PC-3 (cell line): ENCODE measurements at places on chromosomes 11 and 22. TPM values are rescaled to one million over a fixed set of nuclear protein-coding genes. Genes with fewer than 3 reads are reported as not detected.

SLC1A2 gene
- total RNA-seq, result 0.18 TPM in 1 of 2 replicates, not detected in the other

DDI1 gene
- not detected in 2 replicates for total RNA-seq

RAPSN gene
- total RNA-seq, result 0.23 TPM in 1 of 2 replicates, not detected in the other

PLAAT2 gene
- 3.0 and 5.6 TPM in 2 replicates for total RNA-seq

CALCA gene
- not detected in 2 replicates for total RNA-seq

KLHL35 gene
- total RNA-seq, result 6.6 and 8.4 TPM in 2 replicates

PRRG4 gene
- 12.9 and 17.9 TPM in 2 replicates for total RNA-seq

ZBTB16 gene
- not detected in 2 replicates for total RNA-seq

IRAG1 gene
- 0.29 TPM in 1 of 2 replicates, not detected in the other for total RNA-seq

DNA sequence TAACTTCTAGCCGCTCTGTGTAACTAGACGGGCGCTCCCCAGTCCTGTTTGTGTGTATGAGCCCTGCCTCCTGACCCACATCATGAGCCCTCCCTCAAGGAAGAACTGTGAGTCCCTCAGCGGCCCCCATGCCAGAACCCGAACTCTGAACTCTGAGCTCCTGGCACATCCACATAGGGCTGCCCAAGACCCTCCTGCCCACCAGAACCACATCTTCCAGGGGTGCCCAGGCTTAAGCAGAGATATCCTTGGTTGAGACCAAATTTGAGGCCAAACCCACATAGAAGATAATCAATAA, 3.0 kb downstream of the TRIM29 start:
- no peak overlapping the region for H3K4me3 ChIP-seq
- no peak for DNase-seq
- no peaks in the 10 kb centered on the region for H3K36me3 ChIP-seq
- no peak overlapping the region for H3K27ac ChIP-seq
- H3K27me3 ChIP-seq, result no peaks in the 10 kb centered on the region
- peaks cover 19% of the 10 kb centered on the region for H3K4me1 ChIP-seq

DNA sequence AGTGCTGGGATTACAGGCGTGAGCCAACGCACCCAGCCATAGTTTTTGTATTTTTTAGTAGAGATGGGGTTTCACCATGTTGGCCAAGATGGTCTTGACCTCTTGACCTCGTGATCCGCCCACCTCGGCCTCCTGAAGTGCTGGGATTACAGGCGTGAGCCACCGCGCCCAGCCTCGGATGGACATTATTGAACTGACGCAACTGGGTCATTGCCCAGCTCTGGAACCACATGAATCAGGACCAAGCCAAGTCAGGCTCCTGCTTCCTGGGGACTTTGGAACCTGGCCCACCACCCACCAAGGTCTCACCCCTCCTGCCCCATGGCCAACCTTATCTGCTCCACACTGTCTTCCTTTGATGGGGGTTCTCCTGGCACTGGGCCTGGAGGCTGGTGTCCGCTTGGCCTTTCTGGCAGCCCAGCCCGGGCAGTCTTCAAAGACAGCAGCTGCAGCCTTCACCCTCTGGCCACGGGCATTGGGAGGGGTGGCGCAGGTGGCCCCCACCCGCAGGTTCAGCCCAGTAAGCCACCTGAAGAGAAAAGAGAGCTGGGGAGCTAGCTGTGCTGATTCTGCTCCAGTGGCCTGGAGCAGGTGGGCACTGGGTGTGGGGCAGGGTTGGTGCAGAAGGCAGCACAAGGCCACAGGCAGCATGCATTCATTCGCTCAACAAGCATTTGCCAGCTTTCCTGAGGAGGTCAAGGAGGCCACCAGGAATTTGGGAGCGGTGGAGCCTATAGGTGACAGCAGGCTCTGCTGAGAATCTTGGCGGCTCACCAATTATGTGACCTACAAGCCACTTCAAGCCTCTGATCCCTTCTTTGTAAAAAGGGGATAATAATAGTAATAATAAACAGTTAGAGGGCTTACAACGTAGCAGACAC, 5.7 kb downstream of the CHADL start:
- DNase-seq, result no peak
- no peak overlapping the region for H3K27ac ChIP-seq
- no peaks in the 10 kb centered on the region for H3K27me3 ChIP-seq
- no peak overlapping the region for H3K4me3 ChIP-seq
- H3K4me1 ChIP-seq, result peaks cover 10% of the 10 kb centered on the region; the same call in 1 of the 2 replicates

GRCh38 chr11:57349491-57350274, 11.5 kb downstream of the P2RX3 start:
- no peak overlapping the region for H3K4me3 ChIP-seq
- H3K4me1 ChIP-seq, result no peaks in the 10 kb centered on the region
- H3K27me3 ChIP-seq, result no peaks in the 10 kb centered on the region
- no peak overlapping the region for H3K27ac ChIP-seq

DNA sequence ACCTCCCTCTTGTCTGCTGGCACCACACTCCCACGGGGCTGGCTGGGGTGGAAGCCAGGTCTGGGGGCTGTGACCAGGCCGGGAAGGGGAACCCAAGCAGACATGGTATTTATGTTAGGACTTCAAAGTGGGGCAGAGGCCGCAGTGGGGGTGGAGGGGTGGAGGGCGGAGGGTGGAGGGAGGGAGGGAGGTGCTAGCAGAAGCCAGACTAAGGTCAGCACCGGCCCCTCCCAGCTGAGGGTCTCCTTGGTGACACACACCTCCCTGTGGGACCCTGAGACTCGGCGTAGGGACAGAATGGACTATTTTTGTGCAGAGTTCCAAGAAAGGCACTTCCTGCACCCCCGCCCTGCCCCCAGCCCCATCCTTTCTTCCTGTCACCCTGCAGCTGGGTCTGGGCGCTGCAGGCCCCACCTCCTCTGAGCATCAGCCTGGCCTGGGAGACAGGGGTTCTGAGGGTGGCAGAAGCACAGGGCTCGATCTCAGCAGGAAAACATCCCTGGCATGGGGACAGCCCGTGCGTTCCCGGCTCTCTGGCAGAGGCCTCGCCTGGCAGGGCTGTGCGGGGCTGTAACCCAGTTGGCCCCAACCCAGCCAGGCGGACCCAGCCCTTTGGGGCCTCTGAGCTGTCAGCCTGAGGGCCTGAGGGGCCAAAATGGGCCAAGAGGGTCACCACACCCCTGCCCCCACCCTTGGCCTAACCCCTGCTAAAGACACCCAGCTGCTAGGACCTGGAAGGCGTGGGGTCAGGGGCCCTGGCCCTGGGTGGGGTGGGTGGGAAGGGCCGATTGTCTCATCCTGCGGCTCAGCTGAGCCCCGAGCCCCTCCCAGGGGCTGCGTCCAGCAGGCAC, 9.6 kb upstream of the CD248 start:
- H3K36me3 ChIP-seq, result no peaks in the 10 kb centered on the region
- H3K27me3 ChIP-seq, result no peaks in the 10 kb centered on the region
- no peak overlapping the region for H3K4me3 ChIP-seq
- H3K4me1 ChIP-seq, result peaks cover 23% of the 10 kb centered on the region
- H3K27ac ChIP-seq, result 0 out of 2 replicates have a peak overlapping the region, but pooled peaks have one; percentile 37

GRCh38 chr11:8352876-8353505, 89.3 kb upstream of the LMO1 start:
- H3K4me1 ChIP-seq, result peaks cover 8% of the 10 kb centered on the region; the same call in 1 of the 2 replicates
- H3K27ac ChIP-seq, result no peak overlapping the region
- DNase-seq, result peak; percentile 57
- no peak overlapping the region for H3K4me3 ChIP-seq
- peaks cover 8% of the 10 kb centered on the region; the same call in 1 of the 2 replicates for H3K27me3 ChIP-seq

DNA sequence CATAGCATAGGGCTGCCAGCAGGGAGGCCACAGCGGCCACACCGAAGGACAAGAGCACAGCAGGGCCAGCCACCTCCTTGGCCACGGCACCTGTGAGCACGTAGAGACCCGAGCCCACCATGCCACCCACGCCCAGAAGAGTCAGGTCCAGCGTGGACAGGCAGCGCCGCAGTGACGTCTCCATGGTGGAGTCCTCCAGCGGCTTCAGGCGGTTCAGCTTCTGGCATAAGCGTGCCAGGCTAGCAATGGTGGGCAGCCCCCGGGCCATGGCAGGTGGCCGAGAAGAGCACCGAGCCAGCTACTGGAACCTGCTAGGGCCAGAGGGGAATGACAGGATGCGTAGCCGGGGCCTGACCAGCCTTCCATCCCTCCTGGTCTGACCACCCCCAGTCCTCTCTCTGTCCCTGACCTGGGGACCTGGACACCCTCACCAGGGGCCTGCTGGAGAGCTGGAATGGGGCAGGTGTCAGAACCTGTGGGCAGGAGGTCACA, 770 bp downstream of the SLC7A4 start:
- H3K36me3 ChIP-seq, result no peaks in the 10 kb centered on the region
- no peaks in the 10 kb centered on the region for H3K27me3 ChIP-seq
- no peak overlapping the region for H3K4me3 ChIP-seq
- no peaks in the 10 kb centered on the region for H3K4me1 ChIP-seq
- H3K27ac ChIP-seq, result no peak overlapping the region
- DNase-seq, result no peak

DNA sequence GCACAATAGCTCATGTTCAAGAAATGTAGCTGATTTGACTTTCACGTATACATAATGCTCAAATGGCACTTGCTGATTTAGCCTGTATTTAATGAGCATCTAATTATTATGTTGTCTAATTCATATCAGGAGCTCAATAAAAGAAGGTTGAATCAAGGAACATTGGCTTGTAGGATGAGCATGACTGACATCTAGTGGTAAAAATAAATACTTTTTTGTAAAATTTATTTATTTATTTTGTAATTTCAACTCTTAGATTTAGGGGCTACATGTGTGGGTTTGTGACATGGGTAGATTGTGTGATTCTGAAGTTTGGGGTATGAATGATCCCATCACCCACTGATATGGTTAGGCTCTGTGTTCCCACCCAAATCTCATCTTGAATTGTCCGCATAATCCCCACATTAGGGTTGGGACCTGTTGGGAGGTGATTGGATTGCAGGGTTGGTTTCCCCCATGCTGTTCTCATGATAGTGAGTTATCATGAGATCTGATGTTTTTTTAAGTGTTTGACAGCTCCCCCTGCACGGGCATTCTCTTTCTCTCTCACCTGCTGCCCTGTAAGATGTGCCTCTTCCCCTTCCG, 1.7 kb upstream of the OR52E5 start:
- peak; percentile 23 for DNase-seq
- H3K36me3 ChIP-seq, result no peaks in the 10 kb centered on the region
- no peak overlapping the region for H3K27ac ChIP-seq
- peaks cover 5% of the 10 kb centered on the region; the same call in 1 of the 2 replicates for H3K27me3 ChIP-seq

DNA sequence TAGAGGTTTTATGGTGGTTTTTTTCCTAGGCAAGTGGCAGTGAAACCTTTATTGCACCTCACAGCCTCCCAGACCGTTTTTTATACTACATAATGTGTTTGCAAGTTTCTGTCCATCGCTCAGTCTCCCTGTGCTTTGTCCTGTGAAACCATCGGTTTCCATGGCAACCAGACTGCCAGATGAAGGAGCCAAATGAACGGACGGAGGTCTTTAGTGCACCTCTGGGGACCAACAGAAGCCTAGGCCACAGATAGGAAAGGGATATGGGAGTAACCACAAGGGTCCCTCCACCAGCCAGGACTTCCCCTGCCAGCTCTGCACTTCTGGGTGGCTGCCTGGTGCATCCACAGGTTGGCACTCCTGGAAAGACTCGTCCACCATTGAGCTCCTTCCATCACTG, 165.0 kb downstream of the CHST1 start:
- DNase-seq, result no peak
- H3K27ac ChIP-seq, result no peak overlapping the region
- H3K36me3 ChIP-seq, result no peaks in the 10 kb centered on the region
- no peaks in the 10 kb centered on the region for H3K4me1 ChIP-seq
- no peak overlapping the region for H3K4me3 ChIP-seq
- 0 out of 2 replicates have a peak, but pooled peaks cover 4% of the 10 kb centered on the region for H3K27me3 ChIP-seq

GRCh38 chr11:37858398-37858797, 1260.4 kb upstream of the RAG2 start:
- DNase-seq, result peak; percentile 4
- no peak overlapping the region for H3K4me3 ChIP-seq
- H3K27me3 ChIP-seq, result no peaks in the 10 kb centered on the region
- H3K4me1 ChIP-seq, result no peaks in the 10 kb centered on the region

DNA sequence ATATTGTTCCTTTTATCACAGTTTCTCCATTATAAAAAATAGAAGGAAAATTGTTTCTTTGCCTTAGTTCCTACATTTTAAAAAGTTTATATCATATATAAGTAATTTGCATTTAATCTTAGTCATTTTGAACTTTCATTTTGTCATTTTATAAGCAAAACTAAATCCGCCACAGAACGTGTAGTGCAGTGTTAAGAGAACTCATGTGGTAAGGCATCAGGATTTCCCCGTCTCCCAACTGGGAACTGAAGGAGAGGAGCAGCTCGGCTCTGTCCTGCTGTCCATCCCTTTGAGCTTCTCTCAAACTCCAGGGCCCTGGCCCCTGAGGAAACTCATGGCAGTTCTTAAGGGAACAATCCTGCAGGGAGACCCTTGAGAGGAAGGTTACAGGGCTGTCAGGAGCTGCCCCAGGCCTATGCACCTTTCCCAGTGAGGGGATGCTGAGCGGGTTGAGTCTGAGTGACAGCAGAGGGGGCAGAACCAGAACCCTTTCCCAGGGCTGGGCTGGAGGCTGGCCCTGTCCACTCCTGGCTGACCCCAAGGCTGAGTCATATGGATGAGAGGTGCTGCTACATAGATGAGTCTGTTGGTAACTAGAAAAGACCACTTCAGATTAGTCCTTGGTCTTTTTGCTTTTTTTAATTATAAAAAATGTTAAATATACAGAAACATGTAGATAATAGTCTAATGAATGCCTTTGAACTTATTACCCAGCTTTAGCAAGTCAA, 333.1 kb downstream of the TBC1D22A start:
- H3K27ac ChIP-seq, result no peak overlapping the region
- H3K36me3 ChIP-seq, result no peaks in the 10 kb centered on the region
- H3K4me1 ChIP-seq, result no peaks in the 10 kb centered on the region
- no peaks in the 10 kb centered on the region for H3K27me3 ChIP-seq

DNA sequence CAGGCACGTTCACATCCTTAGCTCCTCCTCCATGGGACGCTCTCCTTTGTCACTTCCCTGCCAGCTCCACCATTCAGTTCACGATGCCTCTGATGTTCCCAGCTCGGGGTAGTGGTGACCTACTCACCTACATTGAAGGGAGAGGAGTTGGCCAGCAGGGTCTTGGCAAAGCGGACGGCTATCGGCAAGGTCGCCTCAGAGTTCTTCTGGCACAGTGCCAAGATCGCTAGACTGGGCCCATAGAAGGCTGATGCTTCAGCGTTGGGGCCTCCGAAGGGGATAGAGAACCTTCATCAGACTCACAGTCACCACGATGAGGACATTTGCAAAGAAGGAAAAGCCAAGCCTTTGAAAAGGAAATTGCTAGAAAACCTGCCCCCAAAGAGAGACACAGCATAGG, 3.0 kb downstream of the CBLIF start:
- H3K36me3 ChIP-seq, result no peaks in the 10 kb centered on the region
- no peak for DNase-seq
- H3K27ac ChIP-seq, result no peak overlapping the region
- no peak overlapping the region for H3K4me3 ChIP-seq
- no peaks in the 10 kb centered on the region for H3K4me1 ChIP-seq

- no peaks in the 10 kb centered on the region for H3K36me3 ChIP-seq
- H3K27ac ChIP-seq, result no peak overlapping the region
- no peak for DNase-seq
- no peak overlapping the region for H3K4me3 ChIP-seq
- H3K4me1 ChIP-seq, result no peaks in the 10 kb centered on the region
These were observed 368.5 kb downstream of the NELL1 start for GRCh38 chr11:21037850-21038249.

DNA sequence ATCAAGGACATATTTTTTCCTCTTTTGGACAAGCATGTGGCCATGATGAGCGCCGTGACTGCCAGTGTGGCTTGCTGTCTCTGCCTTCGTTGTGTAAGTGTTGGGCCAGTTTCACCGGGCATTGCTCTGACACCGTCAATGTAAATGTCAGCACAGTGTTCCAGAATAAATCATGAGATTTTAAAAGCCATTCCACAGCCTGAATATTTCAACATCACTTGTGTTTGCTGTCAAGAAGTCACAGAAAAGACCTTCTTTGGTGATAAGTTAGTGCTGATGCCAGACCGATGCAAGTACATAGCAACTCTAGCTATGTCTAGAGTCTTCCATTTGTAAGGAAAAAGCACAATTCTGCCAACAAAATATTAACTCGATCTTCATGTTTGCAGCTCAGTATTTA, 467.8 kb downstream of the TBC1D22A start:
- no peaks in the 10 kb centered on the region for H3K36me3 ChIP-seq
- no peak for DNase-seq
- H3K27me3 ChIP-seq, result no peaks in the 10 kb centered on the region
- H3K4me3 ChIP-seq, result no peak overlapping the region
- no peak overlapping the region for H3K27ac ChIP-seq
